ENCODE measurements at places on chromosomes 12 and 14.

DNA sequence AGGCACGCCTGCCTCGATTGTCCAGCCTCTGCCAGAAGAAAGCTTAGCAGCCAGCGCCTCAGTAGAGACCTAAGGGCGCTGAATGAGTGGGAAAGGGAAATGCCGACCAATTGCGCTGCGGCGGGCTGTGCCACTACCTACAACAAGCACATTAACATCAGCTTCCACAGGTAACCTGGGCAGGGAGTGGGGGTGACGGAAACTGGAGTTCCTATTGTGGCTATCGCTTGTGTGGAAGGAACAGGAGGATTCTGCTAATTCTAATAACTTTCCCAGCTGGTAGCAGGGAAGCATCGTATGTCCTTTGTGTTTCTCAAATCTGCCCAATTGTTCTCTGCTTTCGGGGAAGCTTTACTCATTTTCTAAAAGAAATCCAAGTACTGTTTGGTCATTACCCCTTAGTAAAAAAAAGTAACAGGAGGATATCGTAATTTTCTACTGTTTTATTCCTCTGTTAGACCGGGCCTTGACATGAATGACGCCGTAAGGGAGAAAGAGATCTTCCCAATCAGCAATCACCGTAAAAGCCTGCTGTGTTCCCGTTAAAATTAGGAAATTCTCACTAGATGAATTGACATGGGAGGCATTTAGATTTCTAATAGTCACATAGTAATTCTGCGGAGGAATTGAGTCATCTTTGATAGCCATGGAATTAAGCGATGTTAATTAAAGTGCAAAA, 449 bp downstream of the THAP2 start:
- DNase-seq, result no peak

- no peak for DNase-seq
Observed at GRCh38 chr12:115437061-115437567, 753.1 kb upstream of the TBX3 start.

GRCh38 chr12:116174006-116174405, 103.5 kb downstream of the MED13L start:
- no peak for DNase-seq

DNA sequence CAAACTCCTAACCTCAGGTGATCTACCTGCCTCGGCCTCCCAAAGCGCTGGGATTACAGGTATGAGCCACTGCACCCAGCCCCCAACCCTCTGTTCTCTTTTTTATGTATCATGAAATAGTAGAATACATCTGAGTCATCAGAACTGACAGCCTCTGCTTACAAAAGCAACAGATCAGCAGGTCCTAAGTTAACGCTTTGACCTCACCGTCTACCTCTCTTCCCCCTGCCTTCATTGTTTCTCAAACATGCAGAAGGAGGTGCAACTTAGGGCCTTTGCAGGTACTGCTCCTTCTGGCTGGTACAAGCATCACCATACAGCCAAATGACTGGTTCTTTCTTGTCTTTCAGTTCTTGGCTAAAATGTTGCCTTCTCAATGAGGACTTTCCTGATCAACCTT, 249.2 kb downstream of the PAWR start:
- no peak for DNase-seq

- no peak for DNase-seq
Observed at GRCh38 chr12:80041071-80041470, 58.3 kb upstream of the OTOGL start.

DNA sequence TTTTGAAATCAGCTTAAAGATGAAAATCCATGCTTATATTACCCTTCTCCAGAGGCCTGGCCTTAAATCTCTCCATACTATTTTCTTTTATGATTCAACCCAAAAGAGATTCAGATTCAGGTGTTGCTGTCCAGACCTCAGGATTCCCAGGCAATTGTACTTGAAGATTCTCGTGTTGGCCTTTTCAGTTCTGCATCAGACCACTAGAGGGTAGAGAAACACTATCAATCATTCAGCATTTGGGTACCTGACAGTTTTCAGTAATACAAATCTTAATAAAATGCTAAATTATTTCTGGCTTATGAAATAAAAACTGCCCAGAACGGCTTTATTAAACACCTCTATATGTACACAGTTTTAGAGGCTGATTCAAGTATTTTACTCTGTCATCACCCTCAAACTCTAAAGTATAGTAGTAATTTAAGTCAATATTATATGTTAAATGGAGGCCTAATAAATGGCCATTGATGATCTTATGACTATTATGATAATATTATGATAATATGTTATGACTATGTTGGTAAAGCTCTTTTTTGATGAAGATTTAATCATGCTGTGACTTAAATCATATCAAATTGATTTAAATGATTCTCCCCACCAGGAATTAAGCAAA, 301.1 kb downstream of the DUSP6 start:
- DNase-seq, result peak; percentile 71

- DNase-seq, result peak; percentile 94
Observed at GRCh38 chr14:90753456-90754005, 62.7 kb downstream of the TTC7B start.

- DNase-seq, result no peak
Observed at GRCh38 chr14:42778984-42779383, 1172.3 kb downstream of the LRFN5 start.

GRCh38 chr14:101173698-101174521, 270.4 kb upstream of the RTL1 start:
- DNase-seq, result no peak

GRCh38 chr12:63894132-63894531, 49.6 kb downstream of the SRGAP1 start:
- no peak for DNase-seq

DNA sequence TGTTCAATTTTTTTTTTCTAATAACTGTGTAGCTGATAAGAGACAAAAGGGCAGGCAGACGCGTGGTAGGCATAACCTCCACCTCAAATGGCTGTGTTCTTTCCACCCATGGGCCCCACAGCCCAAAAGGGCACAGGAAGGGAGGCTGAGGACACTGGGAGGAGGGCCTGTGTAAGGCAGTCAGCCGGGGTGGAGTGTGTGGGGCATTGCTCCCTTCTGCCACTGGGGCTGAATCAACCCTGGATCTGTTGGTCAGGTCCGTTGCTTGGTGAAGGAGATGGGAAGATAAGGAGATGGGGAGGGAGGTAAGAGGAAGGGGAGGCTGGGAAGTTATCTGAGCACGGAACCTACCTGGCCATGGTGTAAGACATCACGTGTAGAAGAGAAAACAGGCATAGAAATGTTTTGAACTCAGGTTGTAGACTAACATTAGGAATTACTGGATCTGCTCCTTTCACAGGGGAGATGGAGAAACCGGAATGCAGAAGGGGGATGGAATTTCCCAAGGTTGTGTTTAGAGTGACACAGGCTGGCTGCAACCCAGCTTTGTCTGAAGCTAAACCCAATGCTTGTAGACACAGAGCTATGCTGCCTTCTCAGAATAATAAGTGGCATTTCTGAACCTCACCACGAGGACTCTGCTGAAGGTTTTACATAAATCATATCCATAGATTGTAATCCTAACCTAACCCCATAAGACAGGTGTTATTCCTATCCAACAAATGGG, 138.5 kb upstream of the NOS1 start:
- no peak for DNase-seq

GRCh38 chr12:20342111-20342510, 26.2 kb upstream of the PDE3A start:
- no peak for DNase-seq

DNA sequence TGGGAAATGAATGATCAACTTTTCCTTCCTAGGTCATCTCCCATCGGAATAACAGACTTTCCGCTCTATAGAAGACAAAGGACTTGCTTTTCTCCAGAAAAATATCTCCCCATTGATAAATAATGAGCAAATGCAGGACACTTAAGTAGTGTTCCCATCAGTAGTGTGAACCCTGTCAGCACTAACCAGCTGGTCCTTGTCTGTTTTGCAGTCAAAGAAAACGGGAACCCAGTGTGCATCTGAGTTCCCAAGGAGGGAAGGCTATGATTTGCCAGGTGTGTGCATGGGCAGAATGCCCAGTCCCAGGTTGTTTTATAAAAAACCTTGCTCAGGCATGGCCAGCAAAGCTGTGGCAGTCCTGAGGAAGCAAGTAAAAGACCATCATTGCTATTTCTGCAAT, 256.5 kb upstream of the HMGA2 start:
- DNase-seq, result no peak

DNA sequence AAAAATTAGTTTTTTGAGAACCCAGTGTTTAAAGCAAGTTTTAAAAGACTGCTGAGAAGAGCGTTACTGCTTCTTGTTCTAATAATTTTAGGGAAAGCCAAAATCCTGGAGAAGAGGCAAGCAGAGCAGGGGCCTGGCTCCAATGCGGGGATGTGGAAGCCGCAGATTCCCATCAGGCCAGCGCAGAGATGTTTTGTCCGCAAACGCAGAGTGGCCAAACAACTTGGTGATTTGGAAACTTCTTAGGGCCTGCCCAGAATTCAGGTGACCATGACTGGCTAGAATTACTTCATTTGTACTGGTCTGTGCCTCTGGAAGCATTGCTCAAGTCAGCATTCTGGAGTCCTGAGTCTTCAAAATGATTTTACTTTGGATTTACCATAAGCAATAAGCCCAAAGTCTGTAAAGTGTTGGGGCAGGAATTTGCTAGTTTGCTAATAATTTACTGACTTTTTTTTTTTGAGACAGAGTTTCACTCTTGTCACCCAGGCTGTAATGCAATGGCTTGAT, 208.4 kb downstream of the PPM1H start:
- peak; percentile 66 for DNase-seq
